Brain (organoid and tissue), 16 donors: ENCODE measurements at places on chromosomes 2 and 18. TPM values are rescaled to one million over a fixed set of nuclear protein-coding genes. Genes with fewer than 3 reads are reported as not detected.

DGUOK gene
- 105 TPM for polyA plus RNA-seq

EGR4 gene
- polyA plus RNA-seq, result 0.83 TPM

CYP27C1 gene
- polyA plus RNA-seq, result not detected

ZNF514 gene
- 7.5 TPM for polyA plus RNA-seq
